ENCODE measurements at places on chromosomes 7 and 10.

DNA sequence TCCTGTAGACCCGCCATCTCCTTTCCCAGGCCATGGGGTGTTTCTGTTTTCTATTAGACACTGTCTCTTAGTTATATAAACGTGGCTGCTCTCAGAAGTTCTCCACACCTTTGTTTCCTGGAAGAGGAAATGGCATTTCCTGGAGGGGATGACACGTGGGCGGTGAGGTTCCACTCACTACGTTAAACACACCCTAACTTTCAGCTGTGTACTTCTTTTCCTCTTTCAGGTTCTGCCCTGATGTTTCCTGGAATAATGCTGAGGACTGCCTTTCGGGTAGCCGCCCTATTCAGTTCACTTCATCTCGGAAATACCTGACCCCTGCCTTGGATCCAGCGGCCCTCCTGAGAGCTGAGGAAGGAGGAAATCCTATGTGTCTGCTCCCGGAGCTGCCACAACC is 3.4 kb upstream of the PRKCQ start:
- DNase-seq, result peak; percentile 64

DNA sequence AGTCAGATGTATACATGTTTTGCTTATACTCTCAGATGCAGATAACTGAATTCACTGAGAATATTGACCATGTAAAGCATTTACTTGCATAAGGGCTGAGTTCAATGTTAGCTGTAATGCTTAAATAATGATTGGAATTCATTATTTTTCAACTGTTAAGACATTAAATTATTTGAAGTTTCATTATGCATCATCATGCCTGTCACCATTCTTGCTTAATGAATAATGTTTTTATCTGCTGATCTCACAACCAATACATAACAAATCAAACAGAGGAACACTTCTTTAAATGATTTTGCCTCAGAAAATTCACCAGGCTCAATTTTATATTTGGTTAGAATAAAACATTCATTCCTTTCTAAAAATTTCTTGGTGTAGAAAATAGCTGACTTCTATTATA is 233.4 kb downstream of the GPR37 start:
- DNase-seq, result no peak

- no peak for DNase-seq
These were observed 151.3 kb upstream of the BMPER start for GRCh38 chr7:33753881-33754525.

GRCh38 chr10:119333146-119333792 is 125.9 kb downstream of the GRK5 start:
- DNase-seq, result peak; percentile 68

- DNase-seq, result no peak
These were observed 186.1 kb downstream of the BMPER start for GRCh38 chr7:34091321-34091917.

DNA sequence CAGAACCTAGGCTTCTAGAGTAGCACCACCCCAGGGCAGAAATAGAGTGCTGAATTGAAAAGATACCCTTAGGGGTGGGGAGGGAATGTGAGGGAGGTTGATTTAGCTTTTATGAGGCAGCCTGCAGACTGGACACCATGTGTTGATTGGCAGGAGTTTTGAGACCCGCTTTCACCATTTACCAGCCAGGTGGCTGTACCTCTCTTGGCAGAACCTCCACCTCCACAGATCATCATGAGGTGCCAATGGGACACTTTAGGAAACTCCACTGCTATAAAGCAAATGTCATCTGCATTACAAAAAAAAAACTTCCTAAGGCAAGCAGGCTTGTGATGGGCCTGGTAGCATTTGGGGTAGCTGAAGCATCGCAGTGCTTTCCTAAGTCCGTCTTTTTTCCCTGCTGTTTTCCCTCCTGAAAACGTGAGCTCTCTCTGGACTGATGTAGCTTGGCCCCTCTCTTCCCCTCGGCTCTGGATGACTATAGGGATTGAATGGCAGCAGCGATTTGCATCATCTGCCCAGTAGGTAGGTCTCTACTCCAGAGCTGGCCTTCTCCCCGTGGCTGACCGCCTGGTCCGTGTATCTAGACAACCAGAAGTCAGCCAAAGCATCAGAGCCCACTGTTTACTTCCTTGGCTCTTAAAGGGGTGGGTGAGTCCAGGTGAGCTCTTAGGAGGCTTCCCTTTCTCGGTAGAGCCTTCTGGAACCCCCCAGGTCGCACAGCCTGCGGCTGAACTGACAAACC is 1.3 kb downstream of the PCBD1 start:
- no peak for DNase-seq

Data from stimulated activated CD8-positive, alpha-beta memory T cell treated with anti-CD3 and anti-CD28 coated beads, Interleukin-4, amount 100 ng/mL, for 4 hours (primary cell).